Dermis microvascular lymphatic vessel endothelial cell (primary cell): ENCODE measurements at places on chromosomes 6 and 20. TPM values are rescaled to one million over a fixed set of nuclear protein-coding genes. Genes with fewer than 3 reads are reported as not detected.

DNA sequence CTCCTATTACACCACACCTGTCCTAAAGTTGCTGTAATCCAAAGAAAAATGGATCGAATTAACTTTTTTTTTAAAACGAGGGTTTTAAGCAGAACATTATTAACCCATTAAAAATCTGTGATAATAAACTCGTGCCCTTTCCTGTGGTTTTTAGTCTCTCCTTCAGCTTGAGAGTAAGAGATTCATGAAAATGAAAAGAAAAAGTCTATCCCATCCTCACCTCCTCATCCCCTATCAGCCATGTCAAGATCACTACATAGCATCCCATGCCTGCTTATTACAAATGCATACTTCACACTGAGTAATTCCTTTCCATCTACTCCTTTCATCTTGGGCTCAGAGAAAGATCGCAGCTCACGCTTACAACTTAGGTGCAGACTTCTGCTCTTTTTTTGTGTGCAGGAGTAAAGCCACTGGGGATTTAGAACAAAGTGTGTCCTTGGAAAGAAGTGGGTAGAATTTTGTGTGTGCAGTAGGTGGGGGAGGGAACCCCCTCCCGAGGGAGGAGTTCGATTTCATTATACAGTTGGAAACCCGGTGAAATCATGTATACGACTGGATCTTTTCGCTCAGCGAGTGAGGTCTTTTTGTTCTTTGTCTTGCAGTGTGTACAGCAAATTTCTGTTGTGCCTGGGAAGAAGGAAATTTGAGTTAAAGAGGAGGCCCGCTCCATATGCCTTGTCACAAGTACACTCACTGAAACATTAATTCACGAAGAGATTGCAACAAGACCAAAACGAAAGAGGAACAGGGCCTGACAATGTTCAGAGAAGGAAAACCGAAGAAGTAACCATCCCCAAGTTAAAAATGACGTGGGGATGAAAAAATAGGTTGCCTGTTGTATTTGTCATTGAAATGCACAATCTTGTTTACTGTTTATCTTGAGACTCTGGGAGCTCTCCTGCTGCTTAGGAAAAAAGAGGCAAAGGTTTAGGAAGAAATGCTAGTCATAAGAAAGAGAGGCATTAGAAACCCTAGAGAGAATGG, 146.5 kb upstream of the ZNF217 start:
- no peak for DNase-seq

DNA sequence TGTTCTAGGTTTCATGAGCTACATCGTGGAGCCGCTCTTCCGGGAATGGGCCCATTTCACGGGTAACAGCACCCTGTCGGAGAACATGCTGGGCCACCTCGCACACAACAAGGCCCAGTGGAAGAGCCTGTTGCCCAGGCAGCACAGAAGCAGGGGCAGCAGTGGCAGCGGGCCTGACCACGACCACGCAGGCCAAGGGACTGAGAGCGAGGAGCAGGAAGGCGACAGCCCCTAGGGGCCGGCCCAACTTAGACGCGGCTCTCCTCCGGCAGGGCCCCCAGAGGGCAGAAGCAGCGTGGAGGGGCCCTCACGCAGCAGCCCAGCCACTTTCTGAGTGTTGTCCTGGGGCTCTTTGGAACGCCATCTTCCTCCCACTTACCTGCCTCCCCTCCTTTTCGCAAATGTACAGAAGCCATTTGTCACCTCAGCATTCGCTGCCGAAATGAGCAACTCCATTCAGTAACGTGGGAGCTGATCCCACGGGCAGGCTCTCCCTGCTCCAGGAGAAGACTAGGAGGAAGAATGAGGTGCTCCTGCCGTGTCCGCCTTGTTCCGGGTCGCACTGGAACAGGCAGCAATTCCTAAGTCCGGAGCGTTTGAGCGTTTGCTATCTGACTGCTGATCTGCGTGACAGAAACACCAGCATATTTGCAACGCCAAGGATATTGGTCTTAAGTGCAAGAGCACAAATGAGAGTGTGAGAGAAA, 58.4 kb downstream of the MTFR2 start:
- DNase-seq: no peak

GRCh38 chr6:166618866-166619761, 7.9 kb downstream of the RPS6KA2 start:
- no peak for DNase-seq

GRCh38 chr6:30754631-30755030, 10.3 kb upstream of the IER3 start:
- no peak for DNase-seq

Gene BPIFB6
- not detected in 2 replicates for total RNA-seq

Gene LHFPL5
- not detected in 2 replicates for total RNA-seq

Gene ZNF334
- 0.13 and 0.76 TPM in 2 replicates for total RNA-seq
